HuH-7.5 (cell line): ENCODE measurements at places on chromosomes 2 and 18.

DNA sequence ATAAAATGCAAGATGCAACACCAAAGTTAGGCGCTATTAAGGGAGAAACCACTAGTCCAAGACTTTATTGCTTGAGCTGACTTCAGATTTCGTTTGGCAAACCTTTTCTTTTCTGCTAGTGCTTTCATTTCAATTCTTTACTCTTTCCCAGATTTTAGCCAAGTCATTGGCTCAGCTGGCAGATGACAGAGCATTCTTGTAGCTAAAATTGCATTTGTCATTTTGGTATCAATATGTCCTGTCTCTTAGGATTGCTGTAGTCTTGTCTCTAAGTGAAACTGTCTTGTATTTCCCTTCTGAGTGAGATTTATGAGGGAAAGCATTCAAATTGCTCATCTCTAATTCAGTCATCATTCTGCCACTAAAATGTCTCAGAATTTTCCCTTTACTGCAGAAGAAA lies 335.1 kb downstream of the METTL4 start:
- DNase-seq = no peak

GRCh38 chr2:45583977-45584376 lies 27.1 kb downstream of the SRBD1 start:
- no peak for DNase-seq

- no peak for DNase-seq
Observed at GRCh38 chr18:13973061-13973575, 57.8 kb upstream of the MC2R start.

DNA sequence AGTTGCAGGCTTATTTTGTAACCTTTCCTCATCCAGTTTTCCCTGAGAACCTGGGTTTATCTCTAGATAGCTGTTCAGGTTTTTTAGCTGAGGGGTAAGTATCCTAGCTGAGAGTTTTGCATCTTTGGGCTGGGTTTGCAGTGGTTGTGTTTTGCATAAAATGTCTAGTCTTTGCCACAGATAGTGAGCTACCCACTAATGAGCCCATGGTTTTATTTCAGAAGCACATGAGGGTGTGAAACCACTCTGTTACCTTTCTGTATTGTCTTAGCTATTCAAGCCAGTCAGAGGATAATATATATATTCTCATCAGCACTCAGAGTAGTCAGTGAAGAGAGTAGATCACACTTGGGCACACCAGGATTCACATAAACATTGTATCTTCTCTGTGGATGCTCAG lies 24.6 kb upstream of the TXNDC2 start:
- no peak for DNase-seq

DNA sequence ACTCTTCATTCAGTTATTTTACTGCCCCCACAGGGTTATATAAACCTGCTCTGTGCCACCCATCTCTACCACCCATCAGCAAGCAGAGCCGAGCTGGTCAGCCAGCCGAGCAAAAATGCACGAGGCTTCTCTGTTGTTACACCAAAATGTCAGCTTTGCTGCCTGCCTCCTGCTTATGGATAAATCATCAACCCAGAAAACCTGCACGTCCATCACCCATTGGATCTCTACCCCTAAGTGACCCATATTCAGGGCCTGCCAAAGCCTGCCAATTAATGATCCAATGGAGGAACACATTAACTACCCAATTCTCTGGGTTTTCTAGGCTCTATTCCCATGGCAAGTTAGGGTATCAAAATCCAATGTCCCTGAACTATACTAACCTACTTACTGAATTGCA lies 365.5 kb upstream of the ACVR2A start:
- no peak for DNase-seq

DNA sequence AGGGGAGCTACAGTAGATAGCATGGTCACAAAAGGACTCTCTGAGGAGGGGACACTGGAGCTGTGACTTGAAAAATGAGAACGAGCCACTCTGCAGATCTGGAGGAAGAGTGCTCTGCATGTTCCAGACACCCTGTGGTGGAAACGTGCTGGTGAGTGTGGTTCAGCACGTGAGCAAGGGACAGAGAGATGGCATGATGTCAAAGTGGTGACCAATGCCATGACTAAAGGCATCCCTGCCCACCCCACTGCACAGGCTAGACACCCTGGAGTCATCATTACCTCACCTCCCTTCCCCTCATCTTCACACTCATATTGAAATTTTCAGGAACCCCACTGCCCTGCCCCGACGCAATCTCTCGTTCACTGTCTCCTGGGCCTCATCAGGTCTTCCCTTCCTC lies 56.5 kb downstream of the SLC4A5 start:
- no peak for DNase-seq

GRCh38 chr18:57975805-57976204 lies 68.2 kb upstream of the NEDD4L start:
- no peak for DNase-seq

DNA sequence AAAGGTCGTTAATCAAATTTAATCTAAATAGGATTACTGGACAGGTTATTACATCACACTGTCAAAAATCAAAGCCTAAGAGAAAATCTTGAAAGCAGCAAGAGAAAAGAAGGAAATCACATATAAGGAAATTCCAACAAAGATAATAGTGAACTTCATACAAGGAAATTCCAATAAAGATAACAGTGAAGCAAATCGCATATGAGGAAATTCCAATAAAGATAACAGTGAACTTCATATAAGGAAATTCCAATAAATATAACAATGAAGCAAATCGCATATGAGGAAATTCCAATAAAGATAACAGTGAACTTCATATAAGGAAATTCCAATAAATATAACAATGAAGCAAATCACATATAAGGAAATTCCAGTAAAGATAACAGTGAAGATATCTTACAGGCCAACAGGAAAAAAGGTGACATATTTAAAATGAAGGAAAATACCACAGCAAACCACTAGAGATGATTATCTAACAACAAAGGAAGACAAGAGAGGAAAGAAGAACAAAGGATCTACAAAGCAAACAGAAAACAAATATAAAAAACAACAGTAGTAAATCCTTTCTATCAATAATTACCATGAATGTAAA lies 787.7 kb downstream of the CCDC85A start:
- no peak for DNase-seq

DNA sequence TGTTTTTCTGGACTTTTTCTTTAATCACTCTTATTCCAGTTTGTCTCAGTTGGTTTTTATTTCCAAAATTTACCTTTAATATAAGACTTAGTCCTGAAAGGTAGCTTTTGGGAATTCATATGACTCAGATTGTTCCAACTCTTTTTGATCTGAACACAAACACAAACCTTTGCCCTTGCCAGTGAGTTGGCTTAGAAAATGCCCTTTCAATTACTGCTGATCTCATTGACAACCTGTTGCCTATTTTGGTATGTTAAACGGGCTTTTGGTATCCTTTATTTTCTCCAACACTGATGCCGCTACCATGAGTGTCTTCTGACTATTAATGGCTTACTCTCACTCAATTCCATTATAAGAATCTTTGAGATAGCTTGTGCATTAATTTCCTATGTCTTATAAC lies 143.4 kb downstream of the GULP1 start:
- no peak for DNase-seq

- DNase-seq = no peak
Observed at GRCh38 chr2:239238381-239238780, 162.4 kb downstream of the HDAC4 start.

DNA sequence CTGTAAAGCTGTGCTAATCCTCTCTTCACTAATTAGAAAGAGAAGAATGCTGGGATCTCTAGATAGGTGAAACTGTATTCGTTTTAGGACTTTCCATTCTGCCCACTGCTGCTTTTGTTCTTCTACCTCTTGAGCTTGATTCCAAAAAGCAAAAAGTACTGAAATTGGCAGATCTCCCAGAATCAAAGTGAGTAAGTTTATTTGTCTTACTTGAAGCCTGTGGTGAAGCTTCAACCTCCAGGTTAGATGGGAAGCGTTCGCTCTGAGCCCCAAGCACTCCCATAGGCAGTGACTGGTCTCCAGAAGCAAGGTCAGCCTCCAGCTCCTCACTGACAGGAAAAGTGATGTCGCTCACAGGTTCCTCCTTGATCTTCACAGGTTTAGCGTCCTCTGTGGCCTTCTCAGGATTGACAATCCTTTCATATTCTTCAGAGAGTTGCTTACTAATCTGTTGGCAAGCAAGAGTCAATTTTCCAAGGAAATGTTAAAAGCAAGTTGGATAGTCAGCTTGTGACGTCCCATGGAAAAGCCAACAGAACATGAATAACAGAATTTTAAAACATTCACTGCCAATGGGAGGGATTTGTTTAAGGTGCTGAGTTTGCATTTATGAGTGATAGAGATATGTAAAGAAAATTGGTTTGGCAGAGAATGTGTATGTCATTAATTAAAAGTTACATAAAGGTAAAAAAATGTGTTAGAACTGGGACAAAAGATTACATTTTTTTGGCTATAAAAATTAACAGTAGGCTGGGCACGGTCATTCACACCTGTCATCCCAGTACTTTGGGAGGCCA lies 8.1 kb downstream of the SUPT7L start:
- no peak for DNase-seq

DNA sequence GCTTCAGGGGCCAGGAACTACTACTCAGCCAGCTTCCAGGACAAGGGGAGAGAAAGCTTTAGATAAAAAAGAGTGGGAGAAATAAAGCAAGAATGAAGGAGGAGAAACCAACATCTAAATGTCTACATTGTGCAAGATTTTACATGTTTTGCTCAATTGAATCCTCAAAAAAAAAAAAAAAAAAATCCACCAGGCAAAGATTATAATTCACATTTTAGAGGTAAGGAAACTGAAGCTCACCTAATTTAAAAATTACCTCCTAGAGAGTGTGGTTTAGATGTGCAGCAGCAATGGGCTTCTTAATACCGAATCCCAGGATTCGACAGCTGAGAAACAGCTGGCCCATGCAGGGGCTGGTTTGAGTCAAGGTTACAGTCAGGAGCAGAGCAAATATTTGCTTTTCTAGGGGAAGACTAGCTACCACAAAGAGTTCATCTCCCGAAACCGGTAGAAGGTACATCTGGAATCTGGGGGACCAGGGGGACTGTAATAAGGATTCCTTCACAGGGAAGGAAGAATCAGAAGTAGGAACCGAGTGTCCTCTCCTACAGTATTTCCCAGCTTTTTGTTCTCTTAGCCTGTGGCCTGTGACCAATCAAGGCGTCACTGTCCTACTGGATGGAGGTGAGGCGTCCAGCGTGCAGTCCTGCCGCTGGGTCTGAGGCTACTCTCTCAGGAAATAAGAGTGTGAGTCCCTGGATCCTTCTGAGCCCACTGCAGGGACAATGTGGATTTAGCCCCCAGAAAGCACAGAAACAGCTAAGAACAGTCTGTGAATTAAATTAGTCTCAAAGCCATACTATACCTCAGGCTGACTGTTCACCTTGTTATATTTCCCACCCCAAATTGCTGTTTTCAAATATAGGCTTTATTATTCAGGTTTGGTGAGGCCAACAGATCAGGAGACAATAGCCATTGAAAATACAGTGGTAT lies 42.3 kb downstream of the IL1R2 start:
- DNase-seq = no peak

GRCh38 chr2:207467716-207468347 lies 61.9 kb upstream of the CREB1 start:
- DNase-seq = no peak

- no peak for DNase-seq
Observed at GRCh38 chr18:32048507-32049091, 30.0 kb downstream of the RNF125 start.

GRCh38 chr2:96665083-96665569 lies 22.6 kb downstream of the FER1L5 start:
- DNase-seq = no peak

- DNase-seq = peak; percentile 52
Observed at GRCh38 chr2:68715353-68716041, 19.1 kb upstream of the ARHGAP25 start.

DNA sequence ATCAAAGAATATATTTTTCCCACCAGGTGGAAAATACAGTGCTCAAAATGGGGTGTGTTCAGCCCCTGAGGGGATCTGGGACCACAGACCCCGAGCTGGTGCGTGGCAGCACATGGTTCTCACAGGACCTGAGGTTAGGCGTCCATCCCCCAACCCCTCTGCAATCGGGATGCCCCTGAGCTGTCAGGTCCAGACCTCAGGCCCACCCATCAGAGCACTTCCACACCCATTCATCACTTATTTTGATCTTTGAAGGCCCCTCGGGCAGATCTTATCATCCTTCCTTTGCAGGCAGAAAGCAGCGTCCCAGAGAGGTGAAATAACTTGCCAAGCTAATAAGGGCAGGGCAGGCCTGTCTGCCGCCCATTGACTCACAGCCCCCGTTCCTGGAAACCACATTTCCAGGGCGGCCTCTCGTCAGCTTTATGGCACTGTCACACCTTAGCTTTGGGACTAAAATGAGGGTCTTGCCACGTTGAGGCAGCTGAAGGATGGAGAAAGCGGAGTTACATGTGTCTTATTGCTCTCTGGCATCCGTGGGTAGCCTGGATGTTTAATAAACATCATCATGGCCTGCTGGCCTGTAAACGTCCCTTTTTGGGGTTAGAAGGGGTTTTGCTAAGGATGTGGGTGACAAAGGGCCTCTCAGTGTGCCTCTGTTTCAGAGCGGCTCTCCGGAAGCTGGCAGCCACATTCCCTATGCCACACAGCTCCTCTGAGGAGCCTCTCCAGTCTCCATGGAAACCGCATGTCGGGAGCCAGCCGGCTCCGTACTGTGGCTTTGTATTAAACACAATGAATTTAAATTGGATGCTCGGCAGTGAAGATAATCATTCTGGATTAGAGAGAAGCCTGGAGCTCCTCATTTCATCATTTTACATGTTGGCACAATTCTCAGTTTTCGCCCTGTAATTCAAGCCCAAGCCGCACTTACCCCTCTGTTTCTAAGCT lies 58.3 kb upstream of the MAPRE3 start:
- no peak for DNase-seq

GRCh38 chr2:20291106-20291564 lies 59.5 kb downstream of the PUM2 start:
- DNase-seq = peak; percentile 59
